Activated CD8-positive, alpha-beta memory T cell treated with anti-CD3 and anti-CD28 coated beads for 24 hours (primary cell): ENCODE measurements at places on chromosomes 6 and 20.

GRCh38 chr20:63937596-63937995, 18.6 kb downstream of the UCKL1 start:
- DNase-seq = no peak

DNA sequence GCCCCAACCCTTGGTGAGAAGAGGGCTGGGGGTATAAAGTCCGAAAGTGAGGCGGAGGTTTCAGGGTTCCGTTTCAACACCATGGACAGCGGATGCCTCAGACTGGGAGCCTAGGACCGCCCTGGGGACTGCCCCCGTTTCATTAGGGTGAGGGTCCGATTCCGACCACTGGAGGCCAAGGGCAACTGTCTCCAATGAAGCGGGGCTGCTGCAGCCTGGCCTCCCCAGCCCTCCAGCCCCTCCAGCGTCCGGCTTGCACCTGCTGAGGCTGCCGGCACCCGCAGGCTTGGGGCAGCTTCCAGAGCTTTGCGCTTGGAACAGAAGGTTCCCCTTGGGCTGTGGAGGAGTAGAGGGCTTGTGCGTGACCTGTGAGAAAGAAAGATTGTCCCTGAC, 39.9 kb downstream of the YTHDF1 start:
- DNase-seq = no peak

DNA sequence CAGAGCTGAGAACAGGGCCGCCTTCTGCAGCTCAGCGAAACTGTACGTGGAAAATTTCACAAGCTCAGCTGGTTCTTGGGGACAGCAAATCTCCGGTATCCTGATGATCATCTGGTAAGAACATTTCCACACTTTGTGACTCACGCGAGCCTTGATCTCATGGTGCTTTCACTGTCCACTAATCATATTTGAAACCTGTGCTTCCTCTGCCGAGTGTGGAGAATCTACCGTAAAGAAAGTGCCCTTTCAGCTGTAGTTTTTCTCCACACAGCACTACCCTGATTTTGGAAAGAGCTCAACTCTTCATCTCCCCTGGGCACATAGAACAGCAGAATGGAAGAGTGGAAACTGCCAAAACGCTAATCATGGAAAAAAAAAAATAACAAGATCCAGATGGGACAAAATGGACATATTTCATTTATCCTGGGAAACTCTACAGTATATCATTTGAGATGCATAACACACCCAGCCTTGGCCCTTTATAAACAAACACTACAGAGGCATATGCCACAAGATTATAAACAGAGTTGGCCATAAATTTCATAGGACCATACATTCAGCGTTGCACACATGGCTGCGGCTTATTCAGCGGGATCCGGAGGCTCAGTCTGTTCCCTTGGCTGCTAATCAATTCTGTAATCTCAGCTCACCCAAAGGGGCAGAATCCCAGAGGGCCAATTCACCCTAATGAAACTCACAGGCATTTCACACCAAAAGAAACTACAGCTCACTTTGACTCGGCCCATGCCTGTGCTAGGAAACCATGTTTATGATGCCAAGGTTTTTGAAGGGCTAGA, 434.5 kb downstream of the HDGFL1 start:
- DNase-seq = no peak

GRCh38 chr20:53872561-53873229, 197.7 kb downstream of the BCAS1 start:
- no peak for DNase-seq

DNA sequence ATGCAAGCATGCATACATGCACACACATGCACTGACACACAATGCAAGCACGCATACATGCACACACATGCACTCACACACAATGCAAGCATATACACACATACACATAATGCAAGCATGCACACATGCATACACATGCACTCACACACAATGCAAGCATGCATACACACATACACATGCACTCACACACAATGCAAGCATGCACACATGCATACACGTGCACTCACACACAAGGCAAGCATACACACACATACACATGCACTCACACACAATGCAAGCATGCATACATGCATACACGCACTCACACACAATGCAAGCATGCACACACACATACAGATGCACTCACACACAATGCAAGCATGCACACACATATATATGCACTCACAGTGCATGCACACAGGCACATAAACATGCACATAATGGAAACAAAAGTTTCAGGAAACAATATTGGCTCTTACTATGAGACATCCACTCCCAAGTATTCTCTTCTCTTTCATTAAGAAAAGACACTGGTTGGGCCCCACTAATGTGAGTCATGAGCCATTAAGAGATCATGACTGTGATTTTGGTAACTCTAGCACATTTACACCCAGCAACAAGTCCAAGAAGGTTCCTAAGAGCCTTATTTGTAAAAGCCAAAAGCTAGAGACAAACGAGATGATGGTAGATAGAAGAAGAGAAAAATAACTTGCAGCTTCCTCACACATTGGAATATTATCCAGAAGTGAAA, 22.2 kb downstream of the APCDD1L start:
- peak; percentile 13 for DNase-seq

DNA sequence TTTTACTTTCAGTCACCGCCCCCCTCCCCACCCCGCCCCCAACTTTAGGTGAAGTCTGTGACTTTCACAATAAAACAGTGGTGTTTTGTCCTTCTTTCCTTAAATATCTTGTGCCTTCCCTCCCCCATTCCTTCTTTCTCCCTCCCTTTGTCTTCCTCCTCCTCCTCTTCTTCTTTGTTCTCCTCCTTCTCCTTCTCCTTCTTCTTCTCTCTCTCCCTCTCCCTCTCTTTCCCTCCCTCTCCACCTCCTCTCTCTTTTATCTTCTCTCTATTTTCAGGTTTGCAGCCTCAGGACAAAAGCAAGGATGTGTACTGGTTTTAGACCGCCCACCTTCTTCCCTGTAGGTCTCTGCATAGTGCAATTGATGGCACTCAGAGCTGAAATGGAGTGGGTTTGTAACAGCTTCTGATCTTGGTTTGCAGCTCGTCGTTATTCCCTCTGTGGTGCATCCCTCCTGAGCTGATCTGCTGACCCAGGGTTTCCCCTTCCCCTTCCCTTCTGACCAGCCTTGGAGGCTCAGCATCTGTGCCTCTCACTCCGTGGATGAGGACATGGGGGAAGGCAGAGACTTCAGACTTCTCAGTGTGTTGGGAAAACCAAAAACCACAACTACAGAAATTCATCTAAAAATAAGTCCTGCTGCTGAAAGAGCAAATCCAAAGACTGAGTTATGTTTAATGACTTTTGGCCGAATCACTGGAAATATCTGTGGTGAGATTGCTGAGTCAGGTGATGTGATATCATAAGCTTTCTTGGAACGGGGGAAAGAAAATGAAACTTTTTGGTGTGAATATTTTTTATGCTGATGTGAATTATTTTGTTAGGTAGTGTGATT, 6.9 kb downstream of the VGLL2 start:
- no peak for DNase-seq

- no peak for DNase-seq
Measured at GRCh38 chr20:10094566-10095173, 59.9 kb downstream of the ANKEF1 start.

- no peak for DNase-seq
Measured at GRCh38 chr6:37801605-37801940, 18.0 kb upstream of the ZFAND3 start.

DNA sequence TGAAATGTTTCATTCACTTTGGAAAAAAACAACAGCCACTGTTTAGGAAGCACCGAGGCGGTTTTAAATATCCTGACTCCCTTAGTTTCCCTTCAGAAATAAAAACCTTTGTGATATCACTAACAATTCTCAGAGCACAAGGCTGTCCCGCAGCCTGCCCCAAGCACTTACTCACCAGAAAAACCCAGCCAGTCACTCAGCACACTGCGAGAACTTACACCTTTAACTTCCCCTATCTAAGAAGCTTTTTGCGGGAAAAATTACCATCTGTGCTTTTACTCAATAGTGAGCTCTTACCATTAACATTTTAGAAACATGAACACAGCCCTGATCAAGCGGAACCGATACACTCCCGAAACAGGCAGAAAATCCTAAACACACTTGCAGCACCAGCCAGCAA, 9.3 kb downstream of the ZBTB46 start:
- DNase-seq = no peak

DNA sequence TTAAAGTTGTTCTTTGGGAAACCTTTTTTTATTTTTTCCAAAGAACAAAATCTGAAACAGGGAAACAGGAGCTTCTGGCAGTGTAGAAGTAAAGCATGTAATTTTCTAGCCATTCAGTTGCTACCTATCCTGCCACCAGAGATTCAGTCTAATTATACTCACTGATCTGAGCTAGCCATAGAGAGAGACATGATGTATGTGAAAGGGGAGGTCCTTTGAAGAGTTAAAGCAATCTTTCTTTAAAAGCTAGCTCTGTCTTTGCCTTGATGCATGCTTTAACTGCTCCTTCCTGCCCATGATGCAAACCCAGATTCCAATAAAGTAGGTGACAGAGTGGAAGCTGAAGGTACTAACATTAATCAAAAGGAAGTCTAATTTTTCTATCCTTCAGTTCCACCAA, 114.1 kb upstream of the GRIK2 start:
- DNase-seq = no peak

DNA sequence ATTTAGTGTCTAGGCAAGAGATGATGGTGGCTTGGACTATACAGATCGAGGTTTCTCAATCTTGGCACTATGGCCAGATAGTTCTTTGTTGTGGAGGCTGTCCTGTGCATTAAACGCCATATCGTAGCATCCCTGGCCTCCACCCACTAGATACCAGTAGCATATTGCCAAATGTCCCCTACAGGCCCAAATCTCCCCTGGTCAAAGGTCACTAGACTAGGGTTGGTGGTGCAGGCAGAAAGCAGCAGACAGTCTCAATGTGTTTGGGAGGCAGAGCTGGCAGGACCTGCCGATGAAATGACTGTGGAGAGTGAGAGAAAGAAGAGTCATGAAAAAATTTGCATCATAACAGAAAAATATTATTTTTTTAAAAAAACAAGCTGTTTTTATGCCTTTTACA, 63.0 kb downstream of the TRAM2 start:
- DNase-seq = no peak

DNA sequence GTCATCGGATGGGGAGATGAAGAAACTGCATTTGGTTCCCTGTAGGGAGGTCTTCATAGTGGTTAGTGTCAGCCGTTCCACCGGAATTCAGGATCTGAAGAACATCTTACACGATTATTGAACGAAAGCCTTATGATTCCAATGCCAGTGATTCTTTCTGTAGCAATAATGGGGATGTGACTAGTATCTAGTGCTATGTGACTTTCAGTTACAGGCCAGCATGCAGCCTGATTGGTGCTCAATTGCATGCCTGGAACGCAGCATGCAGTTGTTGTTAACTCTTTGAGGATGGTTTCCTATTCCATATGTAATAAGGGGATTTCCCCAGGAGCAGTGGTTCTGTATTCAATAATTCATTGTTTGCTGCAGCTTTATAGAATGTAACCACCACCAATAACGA, 71.6 kb upstream of the SLC22A1 start:
- DNase-seq = no peak

DNA sequence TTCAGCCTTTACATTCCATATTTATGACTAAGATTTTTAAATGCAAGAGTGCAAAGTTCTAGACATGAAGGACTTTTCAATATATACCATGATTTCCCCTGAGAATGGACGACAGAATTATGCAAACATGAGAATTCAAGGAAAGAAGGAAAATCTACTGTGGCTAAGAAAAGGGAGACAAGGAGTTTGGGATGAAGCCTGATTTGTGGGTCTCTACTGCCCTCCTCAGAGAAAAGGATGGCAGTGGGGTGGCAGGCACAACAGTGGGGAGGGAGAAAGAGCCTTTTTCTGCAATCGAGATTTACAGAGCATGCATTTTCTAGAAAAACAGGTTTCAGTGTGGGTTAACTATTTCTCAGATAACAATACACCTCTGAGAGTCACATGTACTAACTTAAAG, 466.9 kb upstream of the NRSN1 start:
- no peak for DNase-seq

GRCh38 chr6:20128018-20128417, 84.3 kb downstream of the MBOAT1 start:
- DNase-seq = no peak

GRCh38 chr6:32113386-32114352, 4.5 kb upstream of the TNXB start:
- DNase-seq = no peak
